ENCODE measurements at places on chromosomes 16 and 17.

- DNase-seq = no peak
Measured at GRCh38 chr16:51312363-51313150, 161.5 kb upstream of the SALL1 start.

- DNase-seq = no peak
Measured at GRCh38 chr16:87620201-87620495, 17.8 kb downstream of the JPH3 start.

GRCh38 chr16:30018731-30019158 lies 4.3 kb upstream of the C16orf92 start:
- DNase-seq = no peak

DNA sequence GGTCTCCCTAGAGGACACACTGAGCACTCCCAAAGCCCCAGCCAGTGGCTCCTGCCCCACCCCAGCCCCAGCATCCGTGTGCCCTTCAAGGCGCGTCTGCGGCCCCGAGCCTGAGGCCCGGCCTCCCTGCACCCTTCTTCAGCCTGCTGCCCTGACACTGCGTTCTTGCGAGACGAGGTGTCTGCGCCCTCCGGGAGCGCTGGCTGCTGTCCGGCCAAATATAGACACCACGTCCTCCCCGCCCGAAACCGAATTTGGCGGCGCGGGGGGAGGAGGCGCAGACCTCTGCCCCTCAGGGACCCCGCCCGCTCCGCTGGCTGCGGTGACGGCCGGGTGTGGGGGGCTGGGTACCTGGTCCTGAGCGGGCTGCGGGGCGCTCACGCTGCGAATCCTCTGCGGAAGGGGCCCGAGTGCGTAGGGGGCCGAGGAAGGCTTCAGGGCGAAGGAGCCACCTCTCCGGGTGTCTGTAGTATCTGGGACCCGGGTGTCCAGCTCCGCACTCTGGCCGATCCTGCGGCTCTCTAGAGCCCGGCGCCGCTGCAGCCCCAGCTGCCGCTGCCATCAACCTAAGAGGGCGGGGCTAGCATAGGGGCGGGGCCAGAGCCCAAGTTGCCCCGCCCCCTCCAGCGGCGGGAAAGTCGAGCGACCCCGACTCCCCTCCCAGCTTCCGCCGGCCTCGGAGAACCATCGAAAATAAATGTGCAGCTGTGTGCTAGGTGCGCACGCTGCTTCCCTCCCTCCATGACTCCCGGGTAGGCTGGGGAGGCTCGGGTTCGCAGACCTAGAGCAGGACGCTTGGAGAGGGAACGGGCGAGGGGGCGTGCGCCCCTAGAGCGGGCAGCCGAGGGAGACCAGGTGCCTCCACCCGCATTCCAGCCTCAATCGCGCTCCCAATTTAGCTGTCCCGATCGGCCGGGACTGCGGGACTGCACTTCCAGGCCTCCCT lies at the start of gene CORO6:
TSS of gene CORO6 (minus strand) at position 576 of the 946 bp plus-strand sequence. CDS start 1,491 bp downstream, outside the sequence.
- DNase-seq = no peak

GRCh38 chr16:86625821-86626220 lies 47.5 kb downstream of the FOXL1 start:
- DNase-seq = no peak

DNA sequence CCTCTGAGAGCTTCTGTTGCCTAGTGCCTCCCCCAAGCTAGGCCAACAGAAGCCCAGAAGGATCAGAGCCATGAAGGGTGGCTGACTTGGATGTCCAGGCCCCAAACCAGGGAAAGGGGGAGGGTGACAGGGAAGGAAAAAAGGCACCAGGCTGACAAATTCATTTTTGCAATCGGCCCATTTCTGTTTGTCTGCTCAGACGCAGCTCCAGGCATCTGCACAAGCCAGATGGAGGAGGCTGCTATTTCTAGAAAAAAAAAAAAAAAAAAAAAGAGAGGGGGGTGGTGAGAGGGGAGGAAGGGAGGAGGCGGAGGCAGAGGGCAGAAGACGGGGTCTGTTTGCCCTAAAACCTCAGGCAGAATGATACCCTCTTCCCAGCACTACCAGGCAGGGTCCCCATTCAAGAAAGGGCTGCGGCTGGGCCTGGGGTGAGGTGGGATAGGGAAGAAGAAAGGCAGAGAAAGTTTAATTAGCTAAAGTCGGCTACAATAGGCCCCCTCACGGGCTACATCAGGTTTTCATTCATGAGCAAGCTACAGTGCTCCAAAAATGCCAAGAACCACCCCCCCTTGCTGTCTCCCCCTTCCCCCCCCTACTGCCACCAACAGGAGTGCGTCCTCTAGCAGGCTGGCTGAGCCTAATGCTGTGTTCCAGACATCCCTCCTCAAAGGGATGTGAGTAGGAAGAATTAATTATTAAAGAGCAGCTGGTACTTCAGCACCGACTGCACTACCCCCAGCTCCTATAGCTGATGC lies 2.4 kb downstream of the HDAC5 start:
- DNase-seq = no peak

DNA sequence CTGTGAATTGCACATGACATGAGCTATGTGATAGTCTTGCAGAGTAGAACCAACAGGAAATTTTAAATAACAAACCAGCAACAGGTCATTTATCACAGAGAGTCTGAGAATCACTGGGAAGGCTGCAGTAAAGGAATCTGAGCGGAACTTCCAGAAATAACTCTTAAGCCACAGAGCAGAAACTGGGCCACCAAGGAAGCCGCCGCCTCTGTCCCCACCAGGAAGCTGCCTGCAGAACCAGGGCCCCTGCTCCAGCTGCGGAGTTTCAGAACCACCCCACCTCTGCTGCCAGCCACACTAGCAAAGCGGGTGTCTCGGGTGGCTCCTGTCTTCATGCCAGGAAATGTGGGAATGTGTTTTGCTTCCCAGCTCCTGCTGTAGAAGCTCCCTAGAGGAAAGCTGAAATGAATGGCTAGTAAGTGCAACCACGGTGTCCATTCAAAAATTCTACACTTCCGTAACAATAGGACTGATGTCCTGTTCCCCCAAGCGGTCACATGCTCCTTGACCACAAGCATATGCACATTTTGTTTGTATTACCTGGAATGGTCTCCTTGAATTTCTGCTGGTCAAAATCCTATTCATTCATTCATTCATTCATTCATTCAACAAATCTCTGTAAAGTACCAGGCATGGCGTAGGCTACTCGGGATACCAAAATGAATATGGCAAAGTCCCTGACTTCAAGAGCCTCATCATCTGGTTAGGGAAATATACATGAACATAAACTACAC lies 7.7 kb upstream of the ITPRIPL2 start:
- DNase-seq = no peak

DNA sequence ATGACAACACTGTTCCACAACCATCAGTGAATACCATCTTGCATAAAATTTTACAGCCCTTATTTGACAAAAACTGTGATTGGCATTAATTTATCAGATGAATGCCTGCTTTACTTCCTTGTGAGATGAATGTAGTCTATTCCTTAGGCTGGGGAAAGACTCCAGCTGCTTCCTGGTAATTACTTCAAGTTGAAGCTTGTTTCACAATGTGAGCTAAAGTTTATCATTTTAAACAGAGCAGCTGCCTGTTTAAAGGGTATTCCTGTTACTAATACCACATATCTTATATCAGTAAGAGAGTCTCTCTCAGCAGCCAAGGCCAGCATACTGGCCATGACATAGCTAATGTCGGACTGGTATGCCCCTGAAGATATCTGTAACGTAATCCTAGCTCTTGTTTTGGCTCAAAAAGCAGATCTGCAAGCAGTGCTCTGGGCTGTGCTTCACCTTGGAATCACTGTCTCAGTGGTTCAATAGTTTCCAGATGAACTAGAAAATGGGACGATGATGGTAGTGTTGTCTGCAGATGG lies 13.2 kb upstream of the ARL2BP start:
- DNase-seq = peak; percentile 47

DNA sequence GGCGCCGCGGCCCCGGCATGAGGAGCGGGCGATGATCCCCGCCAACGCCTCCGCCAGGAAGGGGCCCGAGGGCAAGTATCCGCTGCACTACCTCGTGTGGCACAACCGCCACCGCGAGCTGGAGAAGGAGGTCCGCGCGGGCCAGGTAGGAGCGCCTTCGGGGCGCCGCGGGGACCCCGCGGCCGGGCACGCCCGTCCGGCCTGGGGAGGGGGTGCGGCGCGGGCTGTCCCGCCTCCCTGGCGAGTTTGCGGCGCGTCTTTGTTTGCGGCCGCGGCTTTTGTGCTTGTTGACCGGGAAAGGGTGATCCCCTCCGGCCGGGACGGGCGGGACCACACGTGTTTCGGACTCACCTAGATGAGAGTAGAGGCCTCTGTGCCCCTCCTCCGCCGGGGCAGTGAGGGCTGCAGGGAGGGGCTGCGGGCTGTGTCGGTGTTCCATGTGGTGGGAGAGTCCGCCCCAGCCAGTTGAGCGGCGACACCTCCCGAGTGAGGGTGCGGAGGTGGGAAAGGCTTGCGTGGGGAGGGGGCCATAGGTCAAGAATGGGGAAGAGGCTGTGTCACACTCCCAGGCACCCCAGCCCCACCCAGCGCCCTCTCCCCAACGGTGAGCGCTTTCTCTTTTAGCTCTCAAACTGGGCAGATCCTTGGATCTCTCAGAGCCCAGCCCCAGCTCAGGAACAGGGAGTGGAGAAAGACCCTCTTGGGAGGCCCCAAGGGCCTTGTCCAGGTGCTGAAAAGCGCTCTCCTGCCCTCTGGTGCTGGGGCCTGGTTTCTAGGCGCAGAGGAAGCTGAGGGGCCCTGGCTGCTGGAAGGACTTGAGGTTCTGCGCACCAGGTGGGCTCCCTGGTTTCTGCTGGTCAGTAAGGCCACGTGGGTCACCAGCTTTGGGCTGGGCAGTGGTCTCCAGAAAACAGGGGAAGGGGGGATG lies 923 bp downstream of the ANKRD13B start:
- DNase-seq = peak; percentile 17

- peak; percentile 14 for DNase-seq
Measured at GRCh38 chr16:28326881-28327610, 34.7 kb downstream of the SBK1 start.

DNA sequence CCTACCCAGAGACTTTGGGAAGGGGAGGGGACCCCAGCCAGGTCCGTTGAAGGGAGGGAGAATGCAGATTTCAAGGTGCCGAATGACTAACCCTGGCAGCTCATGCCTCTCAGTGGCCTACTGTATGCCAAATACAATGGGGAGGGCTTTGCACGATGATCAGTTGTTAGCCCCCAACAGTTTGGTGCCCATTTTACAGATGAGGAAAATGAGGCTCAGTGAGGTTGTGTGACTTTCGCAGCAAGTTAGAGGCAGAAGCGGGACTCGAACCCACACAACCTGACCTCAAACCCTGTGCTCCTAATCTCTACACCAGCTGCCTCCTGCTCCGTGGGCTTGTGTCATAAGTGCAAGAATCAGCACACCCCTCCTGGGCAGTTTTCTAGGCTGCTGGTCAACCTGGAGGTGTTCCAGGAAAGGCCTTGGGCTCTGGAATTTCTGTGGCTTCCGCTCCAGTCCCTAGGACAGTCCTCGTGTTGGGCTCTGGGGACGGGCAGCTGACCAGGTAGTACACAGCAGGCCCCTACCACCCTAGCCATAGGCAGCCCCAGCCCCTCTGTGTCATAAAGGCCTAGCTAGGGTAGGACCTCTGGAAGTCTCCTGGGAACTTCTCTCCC lies 11.9 kb upstream of the NAGPA start:
- no peak for DNase-seq

- no peak for DNase-seq
Measured at GRCh38 chr17:76784926-76785325, 47.0 kb downstream of the MFSD11 start.

GRCh38 chr17:64634218-64634617 lies 27.9 kb downstream of the SMURF2 start:
- DNase-seq = no peak

GRCh38 chr16:57694725-57695679 lies at the start of gene DRC7:
Gene DRC7, plus strand, starts transcription at chr16:57694806. Its CDS starts 3,144 bp downstream, at chr16:57697950.
- peak; percentile 52 for DNase-seq

- DNase-seq = no peak
Measured at GRCh38 chr16:89562939-89563338, 2.5 kb downstream of the RPL13 start.

GRCh38 chr16:15593235-15593634 lies 49.7 kb downstream of the MARF1 start:
- no peak for DNase-seq

All from DMS 273 treated with DMSO at 0.1 percent for 48 hours (cell line).